ENCODE measurements at places on chromosomes 7 and 10.

GRCh38 chr10:130301021-130301892 is 165.1 kb downstream of the GLRX3 start:
- DNase-seq = no peak

GRCh38 chr10:70890917-70891431 is 2.6 kb upstream of the PCBD1 start:
- DNase-seq = peak; percentile 47

DNA sequence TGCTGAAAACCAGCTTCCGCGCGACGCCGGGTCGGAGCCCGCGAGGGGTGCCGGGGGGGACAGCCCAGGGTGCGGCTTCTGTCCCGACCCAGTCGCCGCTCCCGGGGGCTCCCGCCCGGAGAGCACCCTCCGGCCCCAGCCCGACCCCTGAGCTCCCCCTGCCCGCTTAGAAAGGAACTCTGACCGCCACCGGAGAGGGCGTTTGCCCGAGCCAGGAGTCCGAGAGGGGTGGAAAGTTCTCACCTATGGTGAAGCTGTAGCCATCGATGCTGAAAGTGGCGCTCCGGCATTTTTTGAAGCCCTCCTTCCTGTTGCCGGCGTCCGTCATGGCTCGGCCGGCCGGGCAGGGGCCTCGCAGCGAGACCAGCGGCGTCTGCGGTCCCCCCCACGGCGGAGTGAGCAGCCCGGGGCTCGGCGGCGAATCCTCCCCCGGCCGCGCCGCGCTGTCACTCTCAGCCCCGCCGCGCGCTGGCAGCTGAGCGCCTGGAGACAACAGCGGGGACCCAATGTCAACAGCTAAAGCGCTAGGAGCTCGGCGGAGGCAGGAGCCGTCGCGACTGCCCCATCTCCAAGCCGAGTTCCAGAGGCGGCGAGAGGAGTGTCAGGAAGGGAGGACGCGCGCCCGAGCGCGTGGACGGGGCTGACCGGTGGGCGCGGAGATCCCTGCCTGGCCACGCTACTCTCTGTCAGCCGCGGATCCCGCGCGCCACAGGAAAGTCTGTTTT is 191.6 kb downstream of the LSM5 start:
- DNase-seq = no peak

GRCh38 chr10:80648106-80648505 is 110.4 kb downstream of the SH2D4B start:
- no peak for DNase-seq

DNA sequence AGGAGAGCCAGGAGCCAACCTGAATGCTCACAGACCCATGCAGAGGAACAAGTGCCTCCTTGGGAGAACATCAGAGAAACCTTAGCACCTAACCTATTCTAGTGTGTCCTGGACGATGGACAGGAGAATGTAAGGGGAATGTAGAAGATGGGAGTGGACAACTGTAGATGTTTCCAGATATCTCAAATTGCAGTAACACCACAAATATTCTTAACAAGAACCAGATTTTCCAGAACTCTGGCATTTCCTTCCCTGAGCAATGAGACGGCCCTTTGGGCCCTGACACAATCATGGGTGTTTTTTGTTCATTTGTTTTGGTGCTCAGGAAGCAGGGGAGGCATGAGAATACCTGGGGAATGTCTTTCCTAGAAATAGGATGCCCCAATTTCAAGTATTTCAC is 196.1 kb upstream of the PRSS1 start:
- no peak for DNase-seq

DNA sequence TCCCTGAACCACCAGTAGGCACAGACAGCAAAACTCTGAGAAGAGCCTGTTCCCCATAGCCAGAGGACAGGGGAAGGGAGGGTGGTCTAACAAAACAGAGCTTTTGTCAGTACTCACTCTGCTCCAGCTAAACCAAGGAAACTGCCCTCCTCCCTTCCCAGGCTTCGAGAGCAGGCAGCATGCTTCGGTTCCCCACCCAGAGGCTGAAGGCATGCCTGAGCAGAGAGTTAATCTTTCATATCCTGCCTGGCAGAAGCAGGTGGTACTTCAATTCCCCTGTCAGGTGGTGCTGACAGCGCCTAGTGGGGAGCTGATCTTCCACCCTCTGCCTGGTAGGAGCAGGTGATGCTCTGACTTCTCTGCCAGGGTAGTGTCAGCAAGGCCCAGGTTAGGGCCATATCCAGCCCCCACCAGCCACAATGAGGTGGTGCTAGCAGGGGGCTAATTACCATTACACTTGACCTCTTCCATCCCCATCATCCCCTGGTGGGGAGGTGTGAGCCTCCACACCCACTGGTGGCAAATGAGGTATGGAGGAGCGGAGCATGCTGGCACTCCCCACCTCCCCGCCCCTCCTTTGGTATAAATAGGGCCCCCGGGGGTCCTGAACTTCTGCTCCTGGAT is 35.1 kb downstream of the SDK1 start:
- DNase-seq = no peak

GRCh38 chr10:44310762-44311562 is 73.9 kb downstream of the CXCL12 start:
- peak; percentile 79 for DNase-seq

DNA sequence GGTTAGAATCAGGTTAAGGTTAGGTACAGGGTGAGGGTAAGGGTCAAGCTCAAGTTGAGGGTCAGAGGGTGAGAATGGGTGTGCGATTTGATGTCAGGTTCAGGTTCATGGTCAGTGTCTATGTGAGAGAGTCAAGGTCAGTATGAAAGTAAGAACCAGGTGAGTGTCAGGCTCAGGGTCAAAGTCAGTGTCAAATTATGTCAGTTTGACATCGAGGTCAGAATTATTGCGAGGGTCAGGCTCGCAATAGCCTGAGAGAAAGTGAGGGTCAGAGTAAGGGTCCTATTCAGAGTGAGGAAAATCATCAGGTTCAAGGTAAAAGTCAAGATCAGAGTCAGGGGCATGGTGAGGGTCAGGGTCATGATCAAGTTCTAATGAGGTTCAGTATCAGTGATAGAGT is 13.0 kb downstream of the MRPS24 start:
- no peak for DNase-seq

DNA sequence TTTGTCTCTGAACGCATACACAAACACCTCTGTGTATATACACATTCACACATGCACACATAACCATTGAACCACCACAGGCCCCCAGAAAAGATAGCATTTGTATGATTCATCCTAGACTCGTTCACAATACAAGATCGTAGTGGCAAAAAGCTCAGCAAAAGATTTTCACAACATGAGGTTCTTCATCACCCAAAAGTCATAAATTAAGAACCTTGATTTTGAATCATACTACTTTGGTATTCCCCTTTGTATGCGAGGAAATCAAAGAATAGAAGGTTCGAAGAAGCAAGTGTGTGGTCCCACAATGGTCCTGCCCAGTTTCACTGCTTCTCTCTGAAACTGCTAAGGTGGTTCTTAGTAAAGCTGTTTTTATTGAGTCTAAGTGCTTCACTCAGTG is 200.7 kb downstream of the CELF2 start:
- no peak for DNase-seq

GRCh38 chr7:81014266-81014665 is 95.4 kb upstream of the SEMA3C start:
- DNase-seq = no peak

DNA sequence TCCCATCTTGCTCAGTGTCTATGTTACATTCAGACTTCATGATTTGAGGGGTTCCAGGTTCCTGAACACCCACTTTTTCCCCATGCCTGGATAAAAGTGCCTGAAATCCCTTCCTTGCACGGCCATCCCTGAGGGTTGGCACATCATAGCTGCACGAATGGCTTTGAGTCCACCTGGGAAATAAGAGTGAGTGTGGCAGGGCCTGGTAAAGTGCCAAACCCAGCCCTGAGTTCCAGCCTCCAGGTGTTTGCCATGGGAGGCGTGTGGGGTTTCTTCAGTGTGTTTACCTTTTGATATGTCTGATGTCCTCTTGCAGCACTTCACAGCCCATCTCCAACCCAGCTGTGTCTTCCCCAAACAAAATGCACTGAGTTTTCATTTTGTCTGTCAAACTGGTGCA is 145.7 kb downstream of the PAXIP1 start:
- no peak for DNase-seq

- peak; percentile 18 for DNase-seq
Observed at GRCh38 chr10:35208536-35208935, 81.9 kb downstream of the CREM start.

DNA sequence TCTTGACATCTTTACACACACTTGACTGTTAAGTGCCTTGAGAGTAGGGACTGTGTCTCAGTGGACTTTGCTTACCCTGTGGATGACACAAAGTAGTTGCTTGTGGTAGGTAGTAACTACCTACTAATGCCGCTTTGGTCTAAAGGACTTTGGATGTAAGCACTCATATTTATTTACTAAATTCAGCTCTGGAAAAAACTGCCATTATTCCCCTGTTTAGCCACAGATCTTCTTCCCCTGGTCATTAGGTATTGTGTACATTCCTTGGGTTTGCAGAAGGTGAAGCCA is 2.8 kb upstream of the VDAC2 start:
- no peak for DNase-seq

GRCh38 chr7:55307123-55307916 is 57.8 kb upstream of the LANCL2 start:
- DNase-seq = no peak
